ENCODE measurements at places on chromosomes 2 and 18.

DNA sequence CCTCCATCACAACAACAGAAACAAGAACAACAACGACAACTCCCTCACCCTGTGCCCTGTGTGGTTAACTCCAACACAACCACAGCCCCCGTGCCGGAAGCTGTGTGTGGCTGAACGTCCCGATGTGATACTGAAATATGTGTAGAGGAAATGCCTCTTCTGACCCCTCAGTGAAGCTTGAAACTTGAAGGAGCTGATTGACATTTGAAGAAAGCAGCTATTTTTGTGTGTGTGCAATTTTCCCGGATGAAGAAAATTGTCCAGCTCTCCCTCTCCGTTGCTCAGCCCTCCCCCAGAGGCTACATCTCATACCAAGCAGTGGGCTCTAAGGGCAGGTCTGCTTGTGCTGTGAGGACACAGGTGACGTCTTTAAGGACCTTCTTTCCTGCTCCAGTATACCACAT, 173.8 kb downstream of the ICOS start:
- DNase-seq = no peak

- no peak for DNase-seq
These were observed 207.8 kb downstream of the MYT1L start for GRCh38 chr2:2123238-2123637.

- DNase-seq = no peak
These were observed 14.1 kb downstream of the UGGT1 start for GRCh38 chr2:128105072-128105471.

DNA sequence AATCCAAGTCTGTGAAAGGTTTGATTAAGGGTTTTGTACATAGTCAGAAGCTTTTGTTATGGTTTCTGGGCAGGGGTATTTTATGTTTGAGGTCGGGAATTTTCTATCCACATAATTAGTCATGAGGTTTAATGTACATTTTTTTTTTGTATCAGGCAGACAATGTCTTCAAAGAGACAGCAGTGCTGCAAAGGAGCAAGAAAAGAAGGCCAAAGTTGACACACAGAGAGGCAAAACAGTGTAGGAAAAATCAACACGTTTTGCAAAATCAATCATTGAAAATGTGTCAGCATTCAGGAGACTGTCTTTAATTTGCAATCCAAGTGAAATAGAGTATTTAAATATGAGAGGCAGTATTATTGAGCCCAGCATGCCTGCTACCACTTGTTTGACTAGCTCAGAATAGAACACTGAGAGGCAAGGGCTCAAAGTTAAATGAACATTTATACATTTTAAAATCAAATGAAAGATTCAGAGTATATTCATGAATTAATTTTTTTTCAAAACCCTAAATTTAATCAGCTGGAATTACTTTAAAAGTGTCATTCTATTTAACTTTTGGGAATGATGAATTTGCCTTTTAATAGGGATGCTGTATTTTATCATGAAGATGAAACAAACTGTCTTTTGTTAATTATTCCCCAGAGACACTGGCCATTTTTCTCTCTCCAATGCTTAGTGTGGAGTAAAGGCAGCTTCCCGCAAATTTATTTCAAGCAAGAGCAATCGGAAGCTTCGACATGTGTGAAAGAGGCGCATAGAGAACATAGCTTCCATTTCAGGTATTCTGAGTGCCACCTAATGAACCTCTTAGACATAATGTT, 11.3 kb downstream of the VRK2 start:
- DNase-seq = no peak

GRCh38 chr2:215505044-215505786, 69.3 kb upstream of the FN1 start:
- DNase-seq = no peak

Data from activated CD8-positive, alpha-beta memory T cell treated with anti-CD3 and anti-CD28 coated beads for 1 hour (primary cell).